ENCODE measurements at places on chromosomes 2 and 18.
A peak's percentile ranks its signal among the peaks of the same experiment; 100 is the strongest.

GRCh38 chr2:126656431-126657147, 631 bp downstream of the GYPC start:
- DNase-seq = peak; percentile 40

GRCh38 chr2:224984637-224985036, 57.6 kb downstream of the DOCK10 start:
- peak; percentile 30 for DNase-seq

DNA sequence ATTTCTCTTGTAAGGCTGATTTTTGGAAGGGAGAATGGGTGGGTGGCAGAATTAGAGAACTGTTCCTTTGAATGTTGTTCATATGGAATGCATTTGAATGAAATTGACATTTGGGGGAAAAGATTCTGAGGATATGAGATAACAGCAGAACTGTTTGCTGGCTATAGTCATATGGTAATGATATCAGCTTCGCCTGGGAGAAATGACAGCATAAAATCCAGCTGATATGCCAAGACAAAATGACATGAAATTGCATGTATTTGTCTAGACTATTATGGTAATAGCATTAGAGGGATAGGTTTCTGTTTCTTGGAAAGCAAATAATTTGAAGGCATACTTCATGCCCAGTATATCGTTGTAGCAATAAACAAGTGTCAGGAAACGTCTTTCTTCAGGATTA, 150.8 kb upstream of the SPATS2L start:
- no peak for DNase-seq

- no peak for DNase-seq
These were observed 20.4 kb downstream of the PLA2R1 start for GRCh38 chr2:160042054-160042453.

- DNase-seq = no peak
These were observed 42.2 kb downstream of the LBH start for GRCh38 chr2:30273574-30273929.
